Right atrium auricular region (tissue), 2 donors: ENCODE measurements at places on chromosomes 2 and 18. TPM values are rescaled to one million over a fixed set of nuclear protein-coding genes. Genes with fewer than 3 reads are reported as not detected.

DNA sequence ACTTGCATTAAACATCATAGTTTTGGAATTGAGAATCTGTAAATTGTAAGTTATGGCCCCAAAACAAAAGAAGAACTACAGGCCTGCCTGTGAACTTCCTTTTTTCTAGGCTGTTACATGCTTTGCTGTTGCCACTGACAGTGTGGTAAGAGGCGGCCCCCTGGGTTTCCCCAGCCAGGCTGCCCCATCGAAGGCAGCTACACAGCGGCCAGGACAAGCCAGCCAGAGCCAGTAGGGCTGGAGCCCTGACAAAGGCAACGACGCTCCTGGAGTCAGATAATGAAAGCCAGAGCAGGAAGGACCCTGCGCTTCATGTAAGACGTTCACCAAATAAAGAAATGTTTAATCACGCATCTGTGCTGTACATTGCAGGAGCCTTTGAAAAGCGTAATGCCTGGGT is 55.0 kb downstream of the ANKRD44 start:
- no peak overlapping the region for H3K4me3 ChIP-seq
- H3K36me3 ChIP-seq, result no peaks in the 10 kb centered on the region
- no peak overlapping the region for H3K27ac ChIP-seq

DNA sequence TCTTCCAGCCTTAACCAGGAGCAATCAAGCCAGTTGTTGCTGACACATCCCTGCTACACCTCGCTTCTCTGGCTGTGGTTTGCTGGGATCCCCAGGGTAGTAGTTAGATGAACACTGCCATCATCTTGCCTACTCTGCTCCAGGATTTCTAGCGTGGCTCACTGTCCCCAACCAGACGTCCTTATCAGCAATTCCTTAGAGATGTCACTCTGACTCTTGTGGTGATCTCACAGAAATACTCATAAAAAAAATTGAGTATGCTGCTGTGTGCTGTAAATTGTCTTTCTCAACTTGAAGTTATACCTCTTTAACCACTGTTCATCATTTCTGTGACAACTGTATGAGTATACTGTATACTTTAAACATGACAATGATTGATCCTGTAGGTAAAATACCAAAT is 63.2 kb downstream of the PLCL1 start:
- no peak overlapping the region for H3K4me3 ChIP-seq
- no peaks in the 10 kb centered on the region for H3K36me3 ChIP-seq
- DNase-seq, result no peak
- H3K27ac ChIP-seq, result no peak overlapping the region
- peaks cover 36% of the 10 kb centered on the region for H3K4me1 ChIP-seq
- no peaks in the 10 kb centered on the region for H3K27me3 ChIP-seq

DNA sequence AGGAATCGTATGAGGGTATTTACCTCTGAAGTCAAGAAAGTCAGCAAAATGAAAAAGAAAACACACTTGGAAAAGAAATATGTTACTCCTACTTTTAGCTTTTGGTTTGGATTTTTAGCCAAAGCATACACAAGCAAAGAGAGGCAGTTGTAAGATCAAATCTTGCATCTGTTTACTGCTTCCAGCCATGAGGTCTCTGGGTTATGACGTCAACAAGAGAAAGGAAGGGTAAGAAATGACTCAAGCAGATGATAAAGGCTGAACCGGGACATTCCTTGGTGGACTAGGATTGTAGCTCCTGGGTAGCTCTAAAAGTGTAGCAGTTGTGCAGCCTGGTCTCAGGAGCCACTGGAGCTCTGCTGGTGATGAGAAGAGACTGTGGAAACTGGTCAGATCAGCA is 16.8 kb downstream of the CTNNA2 start:
- H3K4me1 ChIP-seq, result no peaks in the 10 kb centered on the region
- no peak overlapping the region for H3K27ac ChIP-seq
- no peak overlapping the region for H3K4me3 ChIP-seq
- no peaks in the 10 kb centered on the region for H3K27me3 ChIP-seq
- no peaks in the 10 kb centered on the region for H3K36me3 ChIP-seq
- DNase-seq, result no peak

GRCh38 chr2:96548558-96549465 is 12.3 kb downstream of the ARID5A start:
- H3K27me3 ChIP-seq, result no peaks in the 10 kb centered on the region
- no peaks in the 10 kb centered on the region for H3K4me1 ChIP-seq
- H3K36me3 ChIP-seq, result peaks cover 59% of the 10 kb centered on the region
- no peak overlapping the region for H3K27ac ChIP-seq
- H3K4me3 ChIP-seq, result no peak overlapping the region
- no peak for DNase-seq

DNA sequence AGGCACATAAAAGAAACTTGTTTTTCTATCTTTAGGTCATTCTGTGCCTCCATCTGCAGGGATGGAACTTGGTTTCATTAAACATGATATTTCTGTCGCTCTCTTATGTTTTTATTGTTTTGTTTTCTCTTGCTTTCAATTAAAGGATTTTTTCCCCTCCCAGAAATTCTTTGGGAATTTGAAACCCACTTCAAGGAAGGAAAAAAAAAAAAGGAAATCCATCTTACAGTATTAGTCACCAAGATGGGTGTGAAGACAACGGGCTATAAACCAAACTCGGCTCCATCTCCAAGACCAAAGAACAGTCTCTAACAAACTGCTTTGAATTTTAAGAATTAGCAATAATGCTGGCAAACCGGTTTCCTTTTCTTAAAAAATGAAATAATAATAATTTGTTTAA is 244.1 kb downstream of the BCL11A start:
- peaks cover 3% of the 10 kb centered on the region for H3K4me1 ChIP-seq
- H3K27me3 ChIP-seq, result no peaks in the 10 kb centered on the region
- H3K4me3 ChIP-seq, result no peak overlapping the region
- no peak for DNase-seq

DNA sequence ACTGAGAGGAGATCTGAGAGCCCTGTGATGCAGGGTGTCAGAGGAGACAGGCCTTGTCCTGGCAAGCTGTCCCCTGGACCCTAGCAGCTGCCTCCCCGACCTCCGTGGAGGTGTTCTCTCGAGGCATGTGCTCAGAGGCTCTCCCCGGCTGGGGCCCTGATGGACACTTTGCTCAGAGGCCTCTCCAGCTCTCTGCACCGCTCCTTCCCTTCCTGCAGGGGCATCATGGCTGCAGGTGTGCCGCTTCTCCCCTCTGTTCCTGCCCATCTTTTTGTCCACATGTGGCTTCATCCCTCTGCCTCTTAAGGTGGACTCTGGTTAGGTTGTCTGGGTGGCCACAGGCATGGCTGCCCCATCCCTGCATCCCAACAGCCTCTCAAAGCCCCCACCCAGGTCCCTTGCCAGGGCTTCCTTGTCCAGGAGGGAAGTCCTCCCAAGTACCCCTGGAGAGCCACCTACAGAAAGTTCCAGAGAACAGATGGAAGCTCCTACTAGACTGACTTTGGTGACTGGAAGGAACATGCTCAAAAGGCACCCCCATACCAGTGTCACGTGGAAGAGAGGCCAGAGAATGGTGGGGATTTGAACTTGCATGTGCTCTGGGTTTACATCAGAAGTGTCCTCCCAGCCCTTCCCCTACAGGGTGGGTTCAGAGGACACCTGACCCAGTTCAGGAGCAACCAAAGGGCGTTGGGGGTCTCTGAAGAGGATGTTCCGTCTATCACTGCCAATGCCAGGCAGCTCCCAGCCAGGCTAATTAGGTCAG is 120.4 kb downstream of the KLHL29 start:
- DNase-seq, result no peak
- H3K27me3 ChIP-seq, result no peaks in the 10 kb centered on the region
- no peak overlapping the region for H3K4me3 ChIP-seq
- no peaks in the 10 kb centered on the region for H3K36me3 ChIP-seq
- H3K27ac ChIP-seq, result no peak overlapping the region
- peaks cover 46% of the 10 kb centered on the region for H3K4me1 ChIP-seq

DNA sequence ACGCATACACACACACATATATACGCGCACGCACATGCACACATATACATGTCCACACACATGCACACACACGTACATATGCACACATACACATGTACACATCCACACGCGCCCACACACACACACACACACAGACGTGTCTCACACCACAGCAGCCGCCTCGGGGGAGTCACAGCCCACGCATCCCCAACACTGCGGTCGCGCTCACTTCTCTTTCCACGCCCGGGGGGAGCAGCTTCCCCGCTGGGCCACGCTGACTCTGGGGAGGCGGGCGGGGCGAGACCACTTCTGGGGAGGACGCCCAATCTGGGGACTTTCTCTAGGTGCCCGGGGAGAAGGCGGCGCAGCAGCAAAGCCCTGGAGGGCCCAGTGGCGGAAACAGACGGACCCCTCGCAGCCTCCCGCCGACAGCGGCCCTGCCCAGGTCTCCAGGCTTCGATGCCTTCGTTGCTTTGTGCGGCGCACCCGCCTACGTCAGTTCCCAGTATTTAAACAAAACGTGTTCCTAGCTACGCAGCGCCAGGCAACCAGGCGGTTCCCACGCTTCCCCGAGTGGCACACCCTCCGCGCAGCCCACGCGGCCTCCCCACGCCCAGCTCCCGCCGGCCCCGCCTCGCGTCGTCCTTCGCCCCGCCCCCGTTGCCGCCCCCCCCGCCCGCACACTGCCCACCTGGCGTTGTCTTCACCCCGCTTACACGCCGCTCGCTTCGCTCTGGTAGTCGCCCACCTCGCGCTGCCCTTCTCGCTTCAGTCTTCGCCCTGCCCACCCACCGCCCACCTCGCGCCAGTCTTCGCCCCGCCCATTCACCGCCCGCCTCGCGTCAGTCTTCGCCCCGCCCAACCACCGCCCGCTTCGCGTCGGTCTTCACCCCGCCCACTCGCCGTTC is 810 bp upstream of the RBFA start:
- no peaks in the 10 kb centered on the region for H3K27me3 ChIP-seq
- no peaks in the 10 kb centered on the region for H3K36me3 ChIP-seq
- H3K4me3 ChIP-seq, result peak overlapping the region; percentile 75
- H3K27ac ChIP-seq, result peak overlapping the region; percentile 87

DNA sequence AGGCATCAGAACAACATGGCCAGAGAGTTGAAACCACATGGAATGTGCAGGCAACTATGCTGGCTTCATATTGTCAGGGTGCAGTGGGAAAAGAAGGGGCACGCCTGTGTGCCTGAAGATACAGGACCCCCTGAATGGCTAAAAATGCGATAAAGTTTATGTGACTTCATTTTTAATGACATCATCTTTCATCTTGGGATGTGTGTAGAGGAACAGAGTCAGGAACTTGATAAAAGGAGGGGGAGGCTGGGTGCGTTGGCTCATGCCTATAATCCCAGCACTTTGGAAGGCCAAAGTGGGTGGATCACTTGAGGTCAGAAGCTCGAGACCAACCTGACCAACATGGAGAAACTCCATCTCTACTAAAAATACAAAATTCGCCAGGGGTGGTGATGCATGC is 872.6 kb downstream of the TDRD15 start:
- H3K27ac ChIP-seq, result no peak overlapping the region
- no peaks in the 10 kb centered on the region for H3K36me3 ChIP-seq
- H3K4me1 ChIP-seq, result no peaks in the 10 kb centered on the region
- no peak overlapping the region for H3K4me3 ChIP-seq
- no peak for DNase-seq

DNA sequence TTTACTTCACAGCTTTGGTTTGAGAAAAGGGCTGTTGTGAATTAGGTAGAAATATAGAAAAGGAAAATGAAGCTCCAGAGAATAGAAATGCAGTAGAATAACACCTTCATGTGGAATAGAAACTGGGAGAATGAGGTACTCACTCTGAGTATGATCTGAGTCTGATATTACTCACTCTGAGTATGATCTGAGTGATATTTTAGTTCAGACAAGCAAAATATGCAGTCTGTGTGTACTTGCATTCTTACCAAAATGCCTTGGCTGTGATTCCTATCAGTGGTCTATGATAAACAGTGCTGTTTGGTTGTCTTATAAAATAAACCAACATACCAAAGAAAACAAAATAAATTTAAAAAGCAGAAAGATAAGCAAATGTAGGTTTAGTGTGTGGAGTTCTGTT is 487.6 kb downstream of the THSD7B start:
- no peak for DNase-seq
- H3K4me3 ChIP-seq, result no peak overlapping the region
- no peaks in the 10 kb centered on the region for H3K4me1 ChIP-seq
- H3K36me3 ChIP-seq, result no peaks in the 10 kb centered on the region
- H3K27me3 ChIP-seq, result no peaks in the 10 kb centered on the region

GRCh38 chr2:26952374-26952773 is 18.1 kb upstream of the MAPRE3 start:
- no peak overlapping the region for H3K27ac ChIP-seq
- no peaks in the 10 kb centered on the region for H3K36me3 ChIP-seq
- no peak for DNase-seq
- no peaks in the 10 kb centered on the region for H3K27me3 ChIP-seq

- H3K27ac ChIP-seq, result no peak overlapping the region
- H3K4me1 ChIP-seq, result no peaks in the 10 kb centered on the region
- H3K4me3 ChIP-seq, result no peak overlapping the region
- H3K36me3 ChIP-seq, result no peaks in the 10 kb centered on the region
- no peak for DNase-seq
Measured at GRCh38 chr2:191289049-191289448, 43.8 kb downstream of the MYO1B start.

DNA sequence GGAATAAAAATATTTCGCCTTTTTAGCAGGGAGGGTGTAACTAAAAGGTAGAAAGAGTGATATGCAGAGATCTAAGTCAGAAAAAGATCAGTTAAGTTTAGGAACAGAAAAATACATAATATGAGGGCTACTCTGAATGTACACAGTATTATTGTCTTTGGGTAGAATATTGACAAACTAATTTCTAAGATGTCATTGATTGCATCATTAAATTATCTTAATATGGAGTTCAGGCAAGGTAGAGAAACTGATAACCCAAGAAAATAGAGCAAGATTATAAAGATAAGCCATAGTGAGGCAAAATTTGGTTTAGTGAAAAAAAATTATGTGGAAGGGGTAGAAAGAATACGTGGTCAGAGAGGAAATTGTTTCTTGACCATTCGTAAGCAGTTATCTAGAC is 629.0 kb upstream of the NXPH2 start:
- H3K36me3 ChIP-seq, result no peaks in the 10 kb centered on the region
- H3K27me3 ChIP-seq, result no peaks in the 10 kb centered on the region
- H3K4me3 ChIP-seq, result no peak overlapping the region
- no peak for DNase-seq
- H3K4me1 ChIP-seq, result no peaks in the 10 kb centered on the region
- H3K27ac ChIP-seq, result no peak overlapping the region

GRCh38 chr2:177398791-177399190 is 6.2 kb downstream of the AGPS start:
- H3K27me3 ChIP-seq, result no peaks in the 10 kb centered on the region
- no peak for DNase-seq
- no peak overlapping the region for H3K27ac ChIP-seq
- H3K4me3 ChIP-seq, result no peak overlapping the region

GRCh38 chr2:88865801-88866371 is 174.4 kb downstream of the RPIA start:
- H3K27me3 ChIP-seq, result no peaks in the 10 kb centered on the region
- no peak overlapping the region for H3K4me3 ChIP-seq

DNA sequence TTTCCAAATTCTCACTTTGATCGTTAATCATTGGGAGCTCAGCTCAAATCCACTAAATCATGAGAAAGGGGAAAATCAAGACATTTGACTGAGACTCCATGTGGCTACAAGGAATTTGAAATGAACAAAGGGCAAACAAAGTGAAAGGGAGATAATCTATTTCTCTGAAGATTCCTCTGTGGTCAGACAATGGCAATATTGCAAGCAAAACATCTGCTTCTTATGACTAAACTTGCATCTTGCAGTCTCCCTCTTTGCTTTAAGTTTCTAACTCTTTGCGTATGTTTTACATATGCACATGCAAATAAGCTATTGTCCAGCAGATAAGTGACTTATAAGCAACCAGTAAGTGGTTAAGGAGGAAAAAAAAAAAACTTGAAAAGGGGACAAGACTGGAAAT is 299.1 kb upstream of the NXPH2 start:
- H3K36me3 ChIP-seq, result no peaks in the 10 kb centered on the region
- no peak overlapping the region for H3K4me3 ChIP-seq
- no peaks in the 10 kb centered on the region for H3K27me3 ChIP-seq
- no peak for DNase-seq
- H3K4me1 ChIP-seq, result no peaks in the 10 kb centered on the region
- H3K27ac ChIP-seq, result no peak overlapping the region

RAPH1 gene
- total RNA-seq, result 18.7 TPM

HOXD12 gene
- not detected for total RNA-seq
